Stimulated activated CD4-positive, alpha-beta T cell treated with anti-CD3 and anti-CD28 coated beads, TNF-alpha, amount 100 ng/mL, for 48 hours (primary cell): ENCODE measurements at places on chromosomes 2 and 18.

DNA sequence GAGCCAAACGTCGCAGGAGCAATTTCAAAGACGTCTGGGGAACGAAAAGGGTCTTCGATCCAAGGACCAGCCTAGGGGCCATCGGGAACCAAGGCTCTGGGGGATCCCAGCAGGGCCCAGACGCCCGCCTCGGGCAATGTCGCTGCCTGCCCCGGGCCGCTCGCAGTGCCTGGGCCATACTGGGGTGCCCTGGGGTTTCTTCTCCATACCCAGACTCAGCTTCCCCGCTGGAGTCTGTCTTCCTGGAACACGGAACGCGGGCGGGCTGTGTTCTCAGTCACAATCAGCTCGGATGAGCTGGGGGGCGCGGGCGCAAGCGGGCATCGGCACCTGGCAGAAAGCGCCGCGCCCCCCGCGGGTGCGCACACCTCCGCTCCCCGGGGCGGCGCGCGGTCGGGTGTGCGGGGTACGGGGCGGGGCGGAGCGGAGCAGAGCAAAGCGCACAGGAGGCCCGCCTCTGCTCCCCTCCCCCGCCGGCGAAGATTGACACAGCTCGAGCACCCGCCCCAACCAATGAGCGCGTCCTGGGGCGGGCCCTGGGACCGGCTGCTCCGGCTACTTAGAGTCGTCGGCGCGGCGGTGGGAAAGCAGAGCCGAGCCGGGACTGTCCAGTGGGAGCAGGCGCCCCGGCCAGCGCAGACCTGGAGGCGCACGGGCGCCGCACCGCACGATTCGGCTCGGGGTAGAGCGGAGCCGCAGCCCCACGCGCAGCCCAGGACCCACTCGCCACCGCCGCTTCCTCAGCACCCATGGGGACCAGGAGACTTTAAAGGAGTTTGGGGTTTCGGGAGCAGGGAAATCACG, at the start of gene LRATD1:
Gene LRATD1, plus strand, starts transcription at position 585 of the 804 bp plus-strand sequence. CDS start 1,263 bp downstream, outside the sequence.
- no peak for DNase-seq

DNA sequence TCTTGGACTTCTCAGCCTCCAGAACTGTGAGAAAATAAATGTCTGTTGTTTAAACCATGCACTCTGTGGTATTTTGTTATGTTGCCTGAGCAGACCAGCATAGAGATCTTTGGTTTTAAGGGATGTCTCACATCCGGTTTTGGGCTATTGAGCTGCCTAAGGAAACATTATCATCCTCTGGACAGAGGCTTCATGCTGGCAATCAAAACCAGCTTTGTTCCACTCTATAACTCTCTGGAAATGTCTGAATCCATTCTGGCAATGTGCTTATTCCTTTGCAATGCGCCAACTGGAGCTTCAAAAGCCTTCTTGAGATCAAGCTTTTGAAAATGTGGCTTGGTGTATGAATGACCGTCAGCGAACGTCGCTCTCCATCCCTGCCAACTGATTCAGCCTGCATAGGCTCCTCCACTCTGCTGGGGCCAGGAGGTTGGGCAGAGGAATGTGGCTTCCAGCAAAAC, 183.6 kb upstream of the MGAT5 start:
- no peak for DNase-seq

GRCh38 chr2:181836583-181836982, 54.9 kb upstream of the ITPRID2 start:
- no peak for DNase-seq

- DNase-seq: no peak
These were observed 50.9 kb downstream of the STAT1 start for GRCh38 chr2:190963088-190963487.

DNA sequence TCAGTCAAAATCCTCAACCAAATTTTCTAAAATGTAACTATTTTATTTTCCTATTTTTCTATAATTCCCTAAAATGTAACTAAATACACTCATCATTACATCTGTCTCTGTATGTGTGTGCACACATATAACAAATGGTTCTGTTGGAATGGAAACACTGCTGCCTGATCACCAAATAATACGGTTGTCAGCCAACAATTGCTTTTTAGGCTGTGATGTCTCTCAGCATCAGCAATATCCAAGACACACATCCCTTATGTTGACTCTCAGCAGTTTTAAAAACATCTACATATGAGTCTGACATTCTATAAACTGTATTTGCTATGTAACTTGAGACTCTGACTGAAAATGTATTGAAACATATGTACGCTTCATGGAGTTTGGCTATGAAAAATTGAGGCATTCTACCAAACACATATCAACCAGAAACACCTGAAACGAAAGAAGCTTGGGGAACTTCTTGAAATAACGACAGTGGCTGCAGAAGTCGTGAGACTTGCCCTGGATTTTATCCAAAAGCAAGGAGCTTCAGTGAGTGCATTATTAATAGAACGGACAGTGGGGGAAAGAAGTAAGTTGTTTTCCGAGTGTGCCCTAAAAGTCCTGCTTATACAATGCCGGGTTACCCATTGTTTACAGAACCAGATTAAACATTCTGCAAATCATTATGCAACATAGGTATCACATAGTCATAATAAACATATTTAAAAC, 110.2 kb upstream of the ITGB6 start:
- no peak for DNase-seq
